ENCODE measurements at places on chromosomes 4 and X. TPM values are rescaled to one million over a fixed set of nuclear protein-coding genes. Genes with fewer than 3 reads are reported as not detected.

BEND2 gene
- not detected for total RNA-seq

ZNF674 gene
- 2.5 TPM for total RNA-seq

GRCh38 chrX:100070334-100070849 lies 339.7 kb downstream of the PCDH19 start:
- no peak overlapping the region for H3K4me3 ChIP-seq
- H3K4me1 ChIP-seq: no peaks in the 10 kb centered on the region
- no peak for DNase-seq
- no peaks in the 10 kb centered on the region for H3K36me3 ChIP-seq
- H3K27me3 ChIP-seq: no peaks in the 10 kb centered on the region
- H3K27ac ChIP-seq: no peak overlapping the region

- H3K4me3 ChIP-seq: no peak overlapping the region
- H3K27me3 ChIP-seq: no peaks in the 10 kb centered on the region
These were observed 26.0 kb downstream of the SMARCA1 start for GRCh38 chrX:129497146-129497843.

- no peaks in the 10 kb centered on the region for H3K36me3 ChIP-seq
- peaks cover 8% of the 10 kb centered on the region for H3K27me3 ChIP-seq
- no peaks in the 10 kb centered on the region for H3K4me1 ChIP-seq
- no peak overlapping the region for H3K4me3 ChIP-seq
- DNase-seq: no peak
- no peak overlapping the region for H3K27ac ChIP-seq
These were observed 99.1 kb upstream of the CBR4 start for GRCh38 chr4:169109035-169109675.

- H3K4me3 ChIP-seq: no peak overlapping the region
- H3K27me3 ChIP-seq: peaks cover 4% of the 10 kb centered on the region
- no peaks in the 10 kb centered on the region for H3K36me3 ChIP-seq
These were observed 42.4 kb upstream of the SMARCAD1 start for GRCh38 chr4:94165256-94165655.

- no peaks in the 10 kb centered on the region for H3K36me3 ChIP-seq
- peaks cover 8% of the 10 kb centered on the region for H3K4me1 ChIP-seq
- no peak for DNase-seq
These were observed 66.3 kb downstream of the TSC22D3 start for GRCh38 chrX:107709266-107709806.

Measured in K562 (cell line).